ENCODE measurements at places on chromosomes 13 and 19. TPM values are rescaled to one million over a fixed set of nuclear protein-coding genes. Genes with fewer than 3 reads are reported as not detected.

DNA sequence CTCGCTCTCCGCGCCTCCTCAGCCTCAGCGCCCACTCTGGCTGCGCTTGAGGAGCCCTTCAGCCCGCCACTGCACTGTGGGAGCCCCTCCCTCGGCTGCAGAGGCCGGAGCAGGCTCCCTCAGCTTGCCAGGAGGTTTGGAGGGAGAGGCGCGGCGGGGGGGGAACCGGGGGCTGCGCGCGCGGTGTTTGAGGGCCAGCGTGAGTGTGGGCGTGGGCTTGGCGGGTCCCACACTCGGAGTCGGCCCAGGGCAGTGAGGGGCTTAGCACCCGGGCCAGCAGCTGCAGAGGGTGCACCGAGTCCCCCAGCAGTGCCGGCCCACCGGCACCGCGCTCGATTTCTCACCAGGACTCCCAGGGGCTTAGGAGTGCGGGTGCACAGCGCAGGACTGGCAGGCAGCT, 1220.9 kb downstream of the PCDH9 start:
- DNase-seq = no peak

DNA sequence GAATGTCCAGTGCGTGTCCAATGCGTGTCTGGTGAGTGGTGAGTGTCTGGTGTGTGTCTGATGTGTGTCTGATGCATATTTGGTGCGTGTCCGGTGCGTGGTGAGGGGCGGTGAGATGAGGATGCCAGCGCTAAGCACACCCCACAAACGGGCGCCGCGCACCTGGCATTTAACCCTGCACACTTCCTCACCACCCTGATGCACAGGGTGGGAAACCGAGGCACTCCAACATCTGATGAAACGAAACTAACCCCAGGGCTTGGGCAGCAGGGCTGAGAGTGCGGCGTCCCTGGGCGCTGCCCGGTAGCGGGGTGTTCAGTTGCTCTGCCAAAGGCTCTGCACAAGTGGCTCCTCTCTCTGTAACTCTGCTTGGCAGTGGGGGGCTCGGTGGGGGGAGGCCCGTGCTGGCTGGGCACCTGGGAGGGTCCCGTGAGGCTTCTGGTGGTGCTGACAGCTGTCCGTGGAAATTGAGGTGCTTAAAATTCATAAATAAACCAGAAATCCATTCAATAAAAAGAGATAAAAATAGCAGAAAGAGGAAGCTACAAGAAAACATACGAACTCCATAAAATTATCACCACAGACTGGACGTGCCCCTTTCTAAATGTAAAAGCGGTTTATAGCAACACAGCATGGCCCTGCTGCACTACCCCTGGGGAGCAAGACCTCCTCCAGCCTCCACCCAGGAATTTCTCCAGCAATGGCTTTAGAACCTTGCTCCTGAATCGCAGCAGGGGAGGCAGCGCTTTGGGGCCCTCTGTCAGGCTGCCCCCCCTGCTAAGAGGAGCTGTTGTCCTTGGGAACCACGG, 76.0 kb downstream of the RASA3 start:
- DNase-seq = no peak

GRCh38 chr19:13966684-13967128, 14.4 kb downstream of the DCAF15 start:
- no peak for DNase-seq

- DNase-seq = no peak
Measured at GRCh38 chr13:42575938-42576337, 2.0 kb downstream of the TNFSF11 start.

- DNase-seq = no peak
Measured at GRCh38 chr19:2089001-2089711, 7.0 kb downstream of the MOB3A start.

GRCh38 chr19:21022996-21023395, 2.5 kb downstream of the ZNF430 start:
- no peak for DNase-seq

DNA sequence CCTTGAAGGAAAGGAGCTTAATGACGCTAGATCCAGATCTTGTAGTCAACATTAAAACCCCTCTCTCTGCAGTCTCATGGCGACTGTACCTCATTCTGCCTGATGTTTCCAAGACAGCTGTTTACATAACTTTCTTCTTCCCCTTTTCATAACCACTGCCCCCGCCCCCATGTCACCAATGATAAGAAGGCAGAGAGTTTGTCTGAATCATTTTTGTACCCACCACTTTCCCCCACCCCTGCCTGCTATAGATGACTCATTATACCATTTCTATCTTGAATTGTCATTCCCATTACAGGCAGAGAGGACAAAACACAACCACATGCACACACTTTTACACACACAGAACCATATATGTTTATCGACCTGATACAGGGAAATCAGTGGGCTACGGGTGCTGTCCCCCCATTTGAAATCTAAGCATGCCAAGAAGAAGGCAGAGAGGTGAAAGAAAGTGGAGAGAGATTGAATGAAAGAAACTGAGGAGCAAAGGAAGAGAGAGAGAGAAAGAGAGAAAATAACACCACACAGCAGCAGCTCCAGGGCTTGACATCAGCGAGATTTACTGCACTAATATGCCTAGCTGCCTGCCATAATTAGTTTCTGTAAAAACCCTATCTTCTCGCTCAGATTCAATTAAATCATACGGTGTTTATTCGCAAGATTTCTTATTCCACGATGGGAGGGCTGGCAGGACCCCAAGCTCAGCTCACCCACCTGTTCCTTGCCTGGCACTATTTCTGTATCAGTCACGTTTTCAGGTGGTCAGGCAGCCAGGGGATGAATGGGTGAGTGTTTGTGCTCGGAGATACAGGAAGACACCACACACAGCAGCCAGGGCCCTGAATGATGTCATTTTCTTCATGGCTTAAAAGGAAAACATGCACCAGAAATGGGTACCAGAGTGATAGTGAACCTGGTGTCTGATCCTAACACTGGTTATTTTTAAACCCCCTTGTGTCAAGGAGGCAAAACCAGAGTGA, 114.3 kb upstream of the SERP2 start:
- no peak for DNase-seq

GRCh38 chr13:46339035-46339666, 47.9 kb downstream of the RUBCNL start:
- no peak for DNase-seq

The DLL3 gene
- total RNA-seq = 0.40 TPM

DNA sequence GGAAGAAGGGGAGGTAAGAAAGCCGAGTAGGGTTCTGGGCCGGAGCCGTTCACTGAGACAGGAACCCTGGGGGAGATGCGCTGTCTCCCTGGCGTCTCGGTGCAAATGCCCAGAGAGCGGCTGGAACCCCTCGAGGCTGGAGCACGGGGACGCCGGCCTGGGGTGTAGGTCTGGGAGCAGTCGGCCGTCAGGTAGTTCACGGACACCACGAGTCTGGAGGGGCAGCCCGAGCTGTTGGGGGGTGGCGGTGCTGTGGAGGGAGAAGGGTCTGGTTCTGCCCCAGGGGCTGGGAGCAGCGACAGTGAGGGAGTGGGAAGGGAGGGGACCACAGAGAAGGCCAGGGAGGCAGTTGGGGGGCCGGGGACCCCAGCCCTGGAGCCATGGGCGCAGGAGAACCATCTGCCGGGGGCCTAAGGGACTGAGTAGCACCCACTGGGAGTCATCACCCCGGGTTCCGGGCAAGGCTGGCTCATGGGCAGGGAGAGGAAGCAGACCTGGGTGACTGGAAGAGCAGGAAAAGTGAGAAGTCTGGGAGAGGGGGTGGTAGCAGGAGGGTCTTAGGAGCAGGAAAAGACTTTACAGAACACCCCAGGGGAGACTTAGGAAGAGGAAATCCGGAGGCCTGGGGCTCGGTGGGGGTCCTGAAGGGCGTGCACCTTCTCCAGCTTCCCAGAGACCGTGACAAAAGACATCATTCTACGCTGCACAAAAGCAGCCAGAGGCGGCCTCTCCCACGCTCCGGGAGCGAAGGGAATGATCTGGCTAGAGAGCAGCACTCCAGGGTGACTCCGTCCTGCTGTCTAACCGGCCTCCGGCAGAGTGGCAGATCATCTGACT, 173.1 kb upstream of the SOX1 start:
- no peak for DNase-seq

DNA sequence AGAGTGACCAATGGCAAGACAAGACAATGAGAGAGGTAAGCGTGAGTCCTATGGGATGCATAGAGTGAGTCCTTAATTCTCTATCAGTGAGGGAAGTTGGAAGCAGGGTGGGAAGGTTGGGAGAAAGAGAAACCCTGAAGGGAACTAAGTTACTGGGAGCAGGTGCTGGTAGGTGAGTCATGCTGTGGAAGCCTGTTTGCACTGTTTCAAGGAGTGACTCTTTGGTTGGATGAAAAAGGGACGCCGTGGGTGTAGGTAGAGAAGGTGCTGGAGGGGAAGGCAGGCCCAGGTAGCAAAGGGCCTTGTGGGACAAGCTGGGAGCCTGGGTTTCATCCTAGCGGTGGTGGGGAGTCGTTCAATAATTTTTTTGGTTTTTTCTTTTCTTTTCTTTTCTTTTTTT, 21.9 kb downstream of the IGFL1 start:
- DNase-seq = no peak

DNA sequence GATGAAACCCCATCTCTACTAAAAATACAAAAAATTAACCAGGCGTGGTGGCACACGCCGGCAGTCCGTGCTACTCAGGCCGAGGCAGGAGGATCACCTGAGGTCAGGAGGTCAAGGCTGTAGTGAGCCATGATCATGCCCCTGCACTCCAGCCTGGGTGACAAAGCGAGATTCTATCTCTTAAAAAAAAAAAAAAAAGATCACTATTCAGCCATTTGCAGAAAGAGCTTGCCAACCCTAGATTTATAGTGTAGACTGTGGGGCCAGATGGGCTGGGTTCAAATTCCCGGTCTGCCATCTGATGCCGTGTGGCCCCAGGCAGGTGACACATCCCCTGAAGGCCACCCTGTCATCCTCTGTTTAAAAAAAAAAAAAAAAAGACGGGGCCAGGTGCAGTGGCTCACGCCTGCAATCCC, 28.9 kb downstream of the SMIM24 start:
- DNase-seq = no peak

DNA sequence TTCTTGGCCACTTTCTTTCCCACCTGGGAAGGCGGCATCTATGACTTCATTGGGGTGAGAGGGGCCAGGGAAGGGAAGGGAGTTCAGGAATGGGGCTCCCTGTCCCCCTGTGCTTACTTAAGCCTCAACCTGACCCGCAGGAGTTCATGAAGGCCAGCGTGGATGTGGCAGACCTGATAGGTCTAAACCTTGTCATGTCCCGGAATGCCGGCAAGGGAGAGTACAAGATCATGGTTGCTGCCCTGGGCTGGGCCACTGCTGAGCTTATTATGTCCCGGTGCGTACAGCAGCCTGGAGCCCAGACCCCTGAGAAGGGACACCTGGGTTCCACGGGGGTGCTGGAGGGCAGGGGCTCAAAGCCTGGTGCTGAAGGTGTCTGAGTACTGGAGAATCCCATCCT, 1.1 kb downstream of the TMEM147 start:
- DNase-seq = no peak

DNA sequence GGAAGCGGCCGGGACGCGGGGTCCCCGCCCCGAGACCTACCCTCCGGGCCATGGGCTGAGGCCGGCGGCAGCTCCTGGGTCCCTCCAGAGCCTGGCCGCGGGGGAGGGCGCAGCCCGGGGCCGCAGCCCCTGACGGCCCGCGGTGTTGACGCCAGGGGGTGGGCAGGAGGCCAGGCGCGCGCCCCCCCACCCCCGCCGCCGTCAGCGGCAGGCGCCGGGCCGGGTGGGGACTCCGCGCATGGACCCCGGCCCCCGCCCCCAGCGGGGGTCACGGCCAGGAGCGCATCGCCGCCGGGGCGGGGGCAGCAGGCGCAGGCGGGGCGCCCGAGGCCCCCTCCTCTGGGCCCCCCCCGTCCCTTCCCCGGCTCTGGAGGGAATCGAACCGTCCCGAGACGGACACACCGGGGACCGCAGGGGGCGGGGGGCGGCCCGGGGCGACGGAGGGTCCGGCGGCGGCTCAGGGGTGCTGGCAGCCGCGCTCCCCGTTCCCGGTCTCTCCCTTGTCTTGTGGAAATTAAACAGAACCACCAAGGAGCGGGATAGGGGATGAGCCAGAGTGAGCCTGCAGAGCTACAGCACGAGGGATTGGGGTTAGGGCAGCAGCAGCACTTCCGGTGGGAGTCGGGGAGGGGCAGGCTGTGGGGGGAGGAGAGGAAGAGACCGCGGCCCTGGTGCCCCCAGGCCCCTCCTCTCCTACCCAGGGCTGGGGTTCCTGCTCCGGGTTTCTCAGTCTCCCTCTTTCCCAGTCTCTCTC, at the start of gene MEIS3:
Gene MEIS3 (minus strand): TSS at position 498 of the 754 bp plus-strand sequence. CDS start 446 bp downstream, at position 52.
- DNase-seq = peak; percentile 52

- no peak for DNase-seq
Measured at GRCh38 chr13:39840201-39840600, 184.7 kb downstream of the COG6 start.

DNA sequence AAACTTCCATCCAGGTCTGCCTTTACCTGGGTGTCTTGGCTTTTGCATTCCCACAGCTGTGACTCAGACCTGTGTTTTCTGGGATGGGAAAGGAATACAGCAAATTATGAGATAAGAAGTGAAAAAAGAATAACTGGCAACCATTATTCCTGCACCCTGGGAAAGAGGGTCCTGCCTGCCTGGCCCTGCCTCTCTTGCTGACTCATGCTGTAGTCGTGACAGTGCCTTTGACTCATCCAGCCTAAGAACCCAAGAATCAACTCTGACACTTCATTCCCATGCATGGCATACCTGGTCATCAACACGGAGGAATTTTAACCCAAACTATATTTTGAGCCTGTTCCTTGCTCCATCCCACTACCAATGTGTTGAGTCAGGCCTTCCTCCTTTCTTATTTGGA, 185.4 kb upstream of the SERP2 start:
- no peak for DNase-seq

- no peak for DNase-seq
Measured at GRCh38 chr13:75236774-75237173, 245.2 kb downstream of the TBC1D4 start.

The DACT3 gene
- total RNA-seq = 48.4 TPM

The ATP4A gene
- 0.22 TPM for total RNA-seq

The LSM7 gene
- total RNA-seq = 149 TPM

DNA sequence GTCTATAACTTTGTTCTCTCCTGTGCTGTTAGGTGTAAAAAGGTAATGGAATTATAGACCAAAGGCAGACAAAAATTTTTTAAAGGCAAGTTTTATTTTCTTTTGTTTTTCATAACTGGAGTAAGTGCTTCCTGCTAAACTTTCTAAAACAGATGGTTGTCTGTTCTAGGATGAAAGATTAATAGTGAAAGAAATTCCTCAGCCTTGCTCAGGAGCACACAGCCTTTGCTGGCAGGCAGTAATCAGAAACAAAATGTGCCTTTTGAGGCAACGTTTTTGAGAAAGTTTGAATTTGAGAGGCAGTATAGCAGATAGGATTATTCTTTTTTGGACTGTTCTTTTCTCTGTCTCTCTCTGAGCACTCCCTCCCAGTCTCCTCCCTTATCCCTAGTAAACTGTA, 2749.5 kb downstream of the PCDH9 start:
- DNase-seq = no peak

DNA sequence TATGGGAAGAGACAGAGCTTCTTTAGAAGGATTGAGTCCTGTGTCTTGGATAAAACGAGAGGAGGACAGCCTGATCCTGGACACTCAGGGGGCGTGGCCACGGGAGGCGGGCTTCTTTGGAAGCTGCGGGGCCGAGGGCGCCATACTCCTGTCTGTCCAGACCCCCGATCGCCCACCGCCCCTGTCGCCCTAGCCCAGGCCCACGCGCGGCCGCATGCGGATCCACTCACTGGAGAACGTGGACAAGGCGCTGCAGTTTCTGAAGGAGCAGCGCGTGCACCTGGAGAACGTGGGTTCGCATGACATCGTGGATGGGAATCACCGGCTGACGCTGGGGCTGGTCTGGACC, 23.1 kb downstream of the SPTBN4 start:
- DNase-seq = no peak

The SMAD9 gene
- 31.9 TPM for total RNA-seq

- peak; percentile 53 for DNase-seq
Measured at GRCh38 chr19:45164577-45165335, 4.0 kb upstream of the NKPD1 start.

- no peak for DNase-seq
Measured at GRCh38 chr13:110493613-110494012, 67.9 kb downstream of the RAB20 start.
